ENCODE measurements at places on chromosomes 11 and 22.

- no peak for DNase-seq
Observed at GRCh38 chr22:48851933-48852549, 975.6 kb downstream of the BRD1 start.

- no peak for DNase-seq
Observed at GRCh38 chr11:120912504-120912903, 111.4 kb upstream of the TBCEL start.

GRCh38 chr11:67302571-67303131 is 679 bp upstream of the SSH3 start:
- peak; percentile 56 for DNase-seq

- DNase-seq, result no peak
Observed at GRCh38 chr11:848380-848931, 5.8 kb downstream of the TSPAN4 start.

- no peak for DNase-seq
Observed at GRCh38 chr11:72413914-72414628, 20.3 kb downstream of the CLPB start.

DNA sequence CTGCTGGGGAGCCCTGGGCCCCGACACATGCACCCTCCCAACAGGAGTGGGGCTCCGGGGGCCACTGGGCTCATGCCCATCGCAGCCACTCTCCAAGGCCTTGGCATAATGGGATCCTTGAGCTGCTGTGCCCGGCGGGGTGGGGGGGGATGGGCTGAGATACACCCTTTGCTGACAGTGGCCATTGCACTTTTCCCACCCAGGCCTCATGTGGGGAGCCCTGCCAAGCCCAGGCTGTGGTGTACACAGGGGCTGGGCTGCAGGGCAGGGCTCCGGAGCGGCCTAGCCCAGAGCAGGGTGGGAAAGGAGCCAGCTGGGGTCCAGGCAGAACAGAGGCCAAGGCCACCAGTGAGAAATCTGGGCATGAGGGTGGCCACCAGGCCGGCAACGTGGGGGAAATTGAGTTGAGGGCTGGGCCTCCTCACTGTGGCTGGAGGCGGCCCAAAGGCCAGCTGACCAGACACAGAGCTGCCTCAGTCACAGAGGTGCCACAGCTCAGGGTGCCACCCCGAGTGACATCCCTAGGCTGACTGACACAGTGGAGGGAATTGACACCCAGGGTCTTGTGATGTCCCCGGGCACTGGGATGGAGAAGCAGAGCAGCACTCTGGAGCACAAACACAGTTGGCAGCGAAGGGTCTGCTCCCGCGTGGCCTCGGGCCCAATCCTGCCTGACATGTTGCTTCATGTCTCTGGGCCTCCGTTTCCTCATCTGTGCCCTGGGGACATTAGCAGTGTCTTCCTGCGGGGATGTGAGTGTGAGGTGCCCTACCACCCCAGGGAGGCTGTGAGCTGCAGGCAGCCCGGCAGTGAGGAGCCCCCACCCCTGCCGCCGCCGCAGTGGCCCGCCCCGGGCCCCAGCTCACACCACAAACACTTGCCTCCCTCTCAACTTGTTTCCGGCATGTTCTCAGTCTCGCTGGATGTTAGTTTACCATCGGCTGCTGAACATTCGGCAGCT is 30.4 kb downstream of the RTN4R start:
- no peak for DNase-seq

- no peak for DNase-seq
Observed at GRCh38 chr22:32810555-32811133, 9.1 kb downstream of the TIMP3 start.

DNA sequence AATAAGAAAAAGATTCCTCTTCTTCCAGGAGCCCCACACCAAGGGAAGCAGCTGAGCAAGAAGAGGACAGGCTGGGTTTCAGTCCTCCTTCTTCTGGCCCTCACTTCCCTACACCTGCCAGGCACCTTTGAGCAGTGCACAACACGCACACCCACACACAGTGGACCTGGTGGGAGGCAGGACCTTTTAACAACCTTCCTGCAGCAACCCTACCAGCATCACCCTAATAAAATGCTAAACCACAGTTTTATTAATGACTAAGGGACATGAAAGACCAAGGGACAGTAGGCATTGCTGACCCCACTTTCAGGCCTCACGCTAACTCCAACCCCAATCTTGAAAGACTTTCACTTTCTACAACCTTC is 12.2 kb downstream of the ARAP1 start:
- DNase-seq, result no peak

DNA sequence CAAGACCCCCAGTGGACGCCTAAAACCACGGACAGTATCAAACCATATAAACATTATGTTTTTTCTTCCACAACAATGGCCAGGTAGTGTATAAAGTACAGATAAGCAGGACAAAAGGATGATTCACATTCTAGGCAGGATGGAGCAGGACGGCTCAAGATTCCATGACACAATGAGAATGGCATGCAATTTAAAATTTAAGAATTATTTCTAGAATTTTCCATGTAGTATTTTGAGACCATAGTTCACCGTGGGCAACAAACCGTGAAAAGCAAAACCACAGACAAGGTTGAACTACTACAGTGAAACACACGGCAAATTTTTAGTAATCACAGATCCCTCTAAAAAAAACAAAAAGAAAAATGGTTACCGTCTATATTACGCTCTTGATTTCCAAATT is 7.5 kb downstream of the NARS2 start:
- DNase-seq, result no peak

DNA sequence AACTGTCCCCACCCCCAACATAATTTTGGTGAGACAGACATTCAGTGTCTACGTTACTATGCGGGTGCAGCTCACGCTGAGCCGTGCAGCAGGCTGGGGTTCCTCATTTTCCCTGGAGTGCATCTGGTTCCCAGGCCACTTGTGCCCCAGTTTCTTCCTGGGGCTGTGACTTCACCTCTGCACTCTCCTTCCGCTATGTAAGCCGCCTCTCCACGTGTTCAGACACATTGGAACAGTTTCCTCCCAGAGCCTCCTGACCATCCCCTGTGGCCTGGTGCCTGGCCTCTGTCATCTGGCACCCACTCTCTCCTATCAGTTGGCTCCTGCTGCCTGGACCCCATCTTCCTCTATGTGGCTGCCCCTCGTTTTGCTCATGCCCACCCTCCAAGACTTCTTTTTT is 46.2 kb upstream of the A4GALT start:
- no peak for DNase-seq

- no peak for DNase-seq
Observed at GRCh38 chr22:43077121-43077877, 11.9 kb downstream of the TTLL1 start.
